ENCODE measurements at places on chromosomes 7 and 10.

DNA sequence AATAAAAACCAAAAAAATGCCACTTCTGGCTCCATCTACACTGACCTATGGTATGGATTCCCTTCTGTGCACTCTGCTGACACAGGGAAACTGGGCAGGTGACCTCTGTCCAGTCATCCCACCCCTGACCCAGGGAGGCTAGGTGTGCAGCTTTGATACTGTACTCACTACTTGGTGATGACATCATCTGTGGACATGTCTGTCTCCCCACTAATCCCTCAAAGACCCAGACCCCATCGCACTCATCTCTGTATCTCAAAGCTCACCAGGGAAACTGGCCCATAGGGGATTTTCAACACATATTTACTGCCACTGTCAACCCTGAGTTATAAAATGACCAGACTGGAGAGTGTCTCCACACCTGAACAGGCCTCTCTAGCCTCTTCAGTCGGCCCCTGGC lies 10.6 kb downstream of the SGMS1 start:
- H3K36me3 ChIP-seq: no peaks in the 10 kb centered on the region
- H3K4me3 ChIP-seq: no peak overlapping the region
- no peaks in the 10 kb centered on the region for H3K27me3 ChIP-seq
- no peak for DNase-seq

GRCh38 chr10:27536437-27536836 lies 32.3 kb downstream of the RAB18 start:
- no peak overlapping the region for H3K27ac ChIP-seq
- H3K4me1 ChIP-seq: no peaks in the 10 kb centered on the region
- H3K4me3 ChIP-seq: no peak overlapping the region
- H3K36me3 ChIP-seq: peaks cover 21% of the 10 kb centered on the region

DNA sequence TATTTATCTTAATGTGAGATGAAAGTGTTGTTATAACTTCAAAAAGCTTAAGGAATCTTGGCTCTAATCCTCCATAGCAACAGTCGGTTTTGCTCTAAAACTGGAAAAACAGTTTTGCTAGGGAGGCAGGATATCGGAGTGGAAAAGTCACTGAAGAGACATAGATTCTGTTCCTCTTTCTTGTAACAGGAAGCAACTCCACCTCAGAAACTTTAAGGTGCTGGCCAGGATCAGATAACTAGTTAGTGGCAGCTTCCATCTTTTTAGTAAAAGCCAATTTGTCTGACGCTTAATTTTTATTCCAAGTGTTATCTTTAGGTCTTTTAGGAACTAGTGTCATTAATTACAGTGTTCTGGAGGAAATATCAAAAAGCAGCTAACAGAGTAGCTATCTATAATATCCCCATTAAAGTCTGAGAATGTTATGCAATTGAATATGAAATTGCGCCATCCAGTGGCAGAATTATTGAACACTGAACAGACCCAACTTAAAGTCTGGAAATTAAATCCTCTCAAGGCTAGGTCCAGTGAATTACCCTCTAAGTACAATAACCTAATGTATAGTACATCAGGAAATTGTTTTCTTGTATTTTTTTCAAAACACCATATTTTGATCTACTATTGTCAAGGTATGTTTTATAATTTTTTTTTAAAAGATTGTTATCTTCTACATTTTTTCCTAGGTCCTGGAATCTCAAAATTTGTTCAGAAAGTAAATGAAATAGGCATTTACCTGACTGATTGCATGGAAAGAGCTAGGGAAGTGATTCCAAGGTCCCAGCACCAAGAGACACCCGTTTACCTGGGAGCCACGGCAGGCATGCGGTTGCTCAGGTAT lies 65.9 kb upstream of the CC2D2B start:
- peaks cover 24% of the 10 kb centered on the region for H3K4me1 ChIP-seq
- peak overlapping the region; percentile 9 for H3K27ac ChIP-seq
- DNase-seq: peak; percentile 26
- no peak overlapping the region for H3K4me3 ChIP-seq

- no peak for DNase-seq
- peak overlapping the region; percentile 98 for H3K27ac ChIP-seq
- peak overlapping the region; percentile 72 for H3K4me3 ChIP-seq
- H3K36me3 ChIP-seq: peaks cover 32% of the 10 kb centered on the region
Measured at GRCh38 chr7:100430493-100431285, 1.1 kb downstream of the MEPCE start.

DNA sequence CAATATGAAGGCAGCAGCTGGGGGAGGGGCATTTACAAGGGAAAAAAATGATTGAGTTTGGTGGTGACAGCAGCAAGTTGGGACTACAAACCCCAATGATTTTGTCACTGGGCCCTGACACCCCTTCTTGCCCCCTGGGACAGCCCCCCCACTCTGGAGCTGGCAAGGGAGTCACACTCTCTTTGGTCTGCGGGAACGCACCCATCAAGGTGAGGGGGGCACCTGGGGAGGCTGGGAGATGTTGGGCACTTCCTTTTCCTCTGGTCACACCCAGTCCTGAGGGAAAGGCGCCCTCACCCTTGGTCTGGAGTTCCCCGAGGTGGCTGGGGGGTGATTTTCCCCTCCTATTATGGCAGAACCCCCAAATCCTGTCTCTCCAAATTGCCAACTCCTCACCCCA lies 24.4 kb downstream of the EPHB4 start:
- DNase-seq: no peak
- peaks cover 43% of the 10 kb centered on the region for H3K4me1 ChIP-seq
- peaks cover 20% of the 10 kb centered on the region for H3K36me3 ChIP-seq
- H3K4me3 ChIP-seq: peak overlapping the region; percentile 16
- no peaks in the 10 kb centered on the region for H3K27me3 ChIP-seq

- H3K4me1 ChIP-seq: peaks cover 4% of the 10 kb centered on the region
- H3K36me3 ChIP-seq: no peaks in the 10 kb centered on the region
- no peak overlapping the region for H3K4me3 ChIP-seq
- DNase-seq: no peak
- no peaks in the 10 kb centered on the region for H3K27me3 ChIP-seq
Measured at GRCh38 chr10:79378647-79379511, 31.6 kb downstream of the PPIF start.

- H3K36me3 ChIP-seq: no peaks in the 10 kb centered on the region
- no peak overlapping the region for H3K4me3 ChIP-seq
- no peak for DNase-seq
- no peaks in the 10 kb centered on the region for H3K27me3 ChIP-seq
- H3K27ac ChIP-seq: no peak overlapping the region
Measured at GRCh38 chr10:35516102-35516670, 89.0 kb upstream of the GJD4 start.

DNA sequence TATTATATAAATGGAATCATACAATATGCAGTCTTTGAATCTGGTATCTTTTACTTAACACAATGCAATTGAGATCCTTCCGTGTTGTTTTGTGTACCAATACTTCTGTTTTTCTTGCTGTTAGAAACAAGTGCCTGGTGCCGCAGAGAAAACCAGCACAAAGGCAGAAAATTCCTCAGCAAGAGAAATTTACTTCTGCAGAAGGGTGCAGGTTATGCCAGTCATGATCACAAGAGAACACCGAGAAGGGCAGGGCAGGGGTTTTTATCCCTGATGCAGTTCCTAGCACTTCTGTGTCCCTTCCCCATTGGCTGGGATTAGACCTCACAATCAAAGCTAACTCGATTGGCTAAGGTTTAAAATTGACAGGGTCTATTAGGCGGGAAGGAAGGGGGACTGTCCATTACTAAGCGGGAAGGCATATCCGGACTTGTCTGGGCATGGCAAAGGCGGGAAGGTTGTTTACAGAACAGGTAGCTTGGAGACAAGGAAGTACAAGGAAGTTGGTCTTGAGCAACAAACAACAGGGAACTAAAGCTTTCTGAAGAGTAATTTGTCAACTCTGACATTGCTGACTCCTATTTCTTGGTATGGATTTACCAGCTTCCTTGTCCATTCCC lies 2.4 kb upstream of the ZNF33B start:
- H3K4me1 ChIP-seq: peaks cover 14% of the 10 kb centered on the region
- DNase-seq: no peak
- H3K27ac ChIP-seq: no peak overlapping the region
- H3K4me3 ChIP-seq: no peak overlapping the region

GRCh38 chr7:2478399-2478785 lies 2.2 kb upstream of the GRIFIN start:
- peaks cover 21% of the 10 kb centered on the region for H3K4me1 ChIP-seq
- no peaks in the 10 kb centered on the region for H3K36me3 ChIP-seq
- H3K4me3 ChIP-seq: no peak overlapping the region
- peak; percentile 77 for DNase-seq
- no peak overlapping the region for H3K27ac ChIP-seq

DNA sequence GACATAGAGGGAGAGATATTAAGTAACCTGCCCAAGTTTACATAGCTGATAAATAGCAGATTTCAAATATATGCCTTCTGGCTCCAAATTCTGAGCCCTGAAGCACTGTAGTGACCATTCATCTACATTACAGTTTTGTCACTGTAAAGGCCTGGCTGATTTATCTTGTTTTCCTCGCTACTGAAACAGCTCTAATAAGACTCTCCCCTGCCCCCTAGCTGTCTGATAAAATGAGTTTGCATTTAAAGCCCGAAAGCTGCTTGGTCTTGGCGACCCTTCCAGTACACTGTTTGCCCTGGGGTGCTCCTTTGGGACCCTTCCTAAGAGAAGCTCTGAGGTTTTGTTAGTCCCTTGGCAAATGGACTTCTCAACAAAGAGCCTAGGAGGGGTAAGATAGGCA lies 59.7 kb upstream of the RAB11FIP2 start:
- no peaks in the 10 kb centered on the region for H3K4me1 ChIP-seq
- H3K27me3 ChIP-seq: no peaks in the 10 kb centered on the region
- no peaks in the 10 kb centered on the region for H3K36me3 ChIP-seq

DNA sequence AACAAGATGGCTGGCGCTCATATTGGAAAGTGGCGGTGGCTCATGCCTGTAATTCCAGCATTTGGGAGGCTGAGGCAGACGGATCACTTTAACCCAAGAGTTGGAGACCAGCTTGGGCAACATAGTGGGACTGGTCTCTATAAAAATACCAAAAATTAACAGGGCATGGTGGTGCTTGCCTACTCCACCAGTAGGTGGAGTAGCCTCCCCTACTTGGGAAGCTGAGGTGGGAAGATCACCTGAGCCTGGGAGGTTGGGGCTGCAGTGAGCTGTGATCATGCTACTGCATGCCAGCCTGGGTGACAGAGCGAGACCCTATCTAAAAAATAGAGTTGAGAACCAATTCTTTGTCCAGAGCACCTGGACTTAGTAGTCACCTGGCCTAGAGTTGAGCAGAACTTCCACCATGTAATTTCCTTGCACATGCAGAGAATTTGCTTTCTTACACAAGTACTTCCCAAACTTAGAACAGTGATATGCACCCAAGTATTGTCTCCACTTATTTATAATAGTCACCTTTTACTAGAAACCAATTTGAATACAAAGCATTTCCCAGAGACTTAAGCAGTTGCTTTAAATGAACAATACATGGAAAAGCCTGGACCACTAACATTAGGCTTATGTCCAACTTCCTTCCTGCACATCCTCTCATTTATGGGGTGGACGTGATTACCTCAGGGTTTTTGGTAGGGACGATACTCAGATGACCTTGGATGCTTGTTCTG lies 15.9 kb downstream of the LAMB4 start:
- no peak overlapping the region for H3K27ac ChIP-seq
- DNase-seq: no peak
- H3K4me1 ChIP-seq: no peaks in the 10 kb centered on the region
- H3K27me3 ChIP-seq: no peaks in the 10 kb centered on the region

DNA sequence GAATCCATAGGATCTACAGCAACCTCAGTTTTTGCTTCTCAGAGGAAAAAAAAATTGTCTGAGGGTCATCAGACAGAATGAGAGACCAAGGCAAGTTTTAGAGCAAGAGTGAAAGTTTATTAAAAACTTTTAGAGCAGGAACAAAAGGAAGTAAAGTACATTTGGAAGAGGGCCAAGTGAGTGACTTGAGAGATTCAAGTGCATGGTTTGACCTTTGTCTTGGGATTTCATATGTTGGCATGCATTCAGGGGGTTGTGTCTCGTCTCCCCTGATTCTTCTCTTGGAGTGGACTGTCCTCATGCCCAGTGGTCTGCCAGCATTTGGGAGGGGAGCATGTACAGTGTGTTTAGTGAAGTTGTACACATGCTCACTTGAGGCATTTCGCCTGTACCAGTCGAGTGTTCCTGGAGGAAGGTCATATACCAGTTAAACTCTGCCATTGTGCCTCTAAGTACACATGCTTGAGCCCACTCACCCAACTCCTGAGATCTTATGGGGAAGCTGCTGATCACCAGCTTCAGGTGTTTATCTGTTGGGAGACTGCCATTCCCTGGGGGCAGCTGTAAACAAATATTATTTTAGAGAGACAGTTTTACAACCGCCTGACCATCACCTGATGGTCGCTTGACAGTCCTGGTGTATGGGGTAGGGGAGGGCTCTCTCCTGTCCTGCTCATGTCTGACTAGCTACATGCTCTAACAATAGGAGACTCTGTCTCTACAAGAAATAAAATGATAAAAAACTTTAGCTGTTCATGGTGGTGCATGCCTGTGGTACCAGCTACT lies 109.4 kb downstream of the EEPD1 start:
- no peaks in the 10 kb centered on the region for H3K36me3 ChIP-seq
- DNase-seq: no peak
- H3K4me1 ChIP-seq: peaks cover 35% of the 10 kb centered on the region
- peak overlapping the region; percentile 61 for H3K27ac ChIP-seq
- no peak overlapping the region for H3K4me3 ChIP-seq

DNA sequence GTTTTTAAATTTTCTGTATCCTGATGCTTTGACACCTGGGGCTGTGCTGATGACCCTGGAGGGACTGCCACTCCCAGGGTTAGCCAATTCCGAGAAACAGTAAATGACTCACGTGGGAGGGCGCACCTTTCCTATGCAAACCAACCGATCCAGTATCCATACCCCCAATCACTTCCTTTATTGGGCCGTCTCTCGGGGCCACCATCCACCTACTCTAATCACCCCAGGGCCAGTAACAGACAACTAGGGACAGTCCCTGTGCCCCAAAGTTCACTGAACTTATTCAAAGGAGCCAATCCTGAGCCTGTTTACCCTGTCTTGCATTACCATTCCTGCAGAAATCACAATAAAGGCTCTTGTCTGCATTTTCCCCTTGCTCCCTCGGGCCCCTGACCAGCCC lies 6.6 kb upstream of the LGI1 start:
- H3K36me3 ChIP-seq: no peaks in the 10 kb centered on the region
- DNase-seq: no peak
- H3K4me1 ChIP-seq: no peaks in the 10 kb centered on the region
- no peak overlapping the region for H3K27ac ChIP-seq

GRCh38 chr10:122461367-122461728 lies at the start of gene HTRA1:
Gene HTRA1, plus strand, starts transcription at chr10:122461553. Its CDS starts 100 bp downstream, at chr10:122461653.
- peaks cover 23% of the 10 kb centered on the region for H3K4me1 ChIP-seq
- DNase-seq: peak; percentile 71
- H3K27ac ChIP-seq: peak within 1 kb of the TSS; percentile 68
- H3K27me3 ChIP-seq: no peaks in the 10 kb centered on the region

- no peak overlapping the region for H3K4me3 ChIP-seq
- no peak overlapping the region for H3K27ac ChIP-seq
- H3K27me3 ChIP-seq: no peaks in the 10 kb centered on the region
- no peaks in the 10 kb centered on the region for H3K36me3 ChIP-seq
Measured at GRCh38 chr10:133027482-133027881, 60.2 kb upstream of the ADGRA1 start.

Data from upper lobe of left lung (tissue), 6 donors.